COR-L47 (cell line): ENCODE measurements at places on chromosomes 13 and 19.

DNA sequence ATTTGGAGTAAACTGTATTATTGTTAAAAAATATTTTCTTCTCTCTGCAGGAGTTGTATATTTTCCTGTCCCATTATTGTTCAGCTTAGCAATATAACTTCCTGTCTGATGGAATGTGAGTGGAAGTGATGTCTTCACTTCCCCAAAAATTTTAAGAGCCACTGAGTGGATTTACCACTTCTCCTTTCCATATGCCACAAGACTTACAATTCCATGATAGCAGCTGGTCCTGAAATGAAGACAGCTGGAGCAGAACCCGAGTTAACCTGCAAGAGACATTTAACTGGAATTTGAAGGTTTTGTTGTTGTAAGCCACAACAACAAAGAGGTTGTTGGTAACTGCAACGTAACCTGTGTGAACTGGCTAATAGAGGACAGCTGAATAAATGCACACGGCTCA, 23.4 kb upstream of the TBC1D4 start:
- no peak for DNase-seq

DNA sequence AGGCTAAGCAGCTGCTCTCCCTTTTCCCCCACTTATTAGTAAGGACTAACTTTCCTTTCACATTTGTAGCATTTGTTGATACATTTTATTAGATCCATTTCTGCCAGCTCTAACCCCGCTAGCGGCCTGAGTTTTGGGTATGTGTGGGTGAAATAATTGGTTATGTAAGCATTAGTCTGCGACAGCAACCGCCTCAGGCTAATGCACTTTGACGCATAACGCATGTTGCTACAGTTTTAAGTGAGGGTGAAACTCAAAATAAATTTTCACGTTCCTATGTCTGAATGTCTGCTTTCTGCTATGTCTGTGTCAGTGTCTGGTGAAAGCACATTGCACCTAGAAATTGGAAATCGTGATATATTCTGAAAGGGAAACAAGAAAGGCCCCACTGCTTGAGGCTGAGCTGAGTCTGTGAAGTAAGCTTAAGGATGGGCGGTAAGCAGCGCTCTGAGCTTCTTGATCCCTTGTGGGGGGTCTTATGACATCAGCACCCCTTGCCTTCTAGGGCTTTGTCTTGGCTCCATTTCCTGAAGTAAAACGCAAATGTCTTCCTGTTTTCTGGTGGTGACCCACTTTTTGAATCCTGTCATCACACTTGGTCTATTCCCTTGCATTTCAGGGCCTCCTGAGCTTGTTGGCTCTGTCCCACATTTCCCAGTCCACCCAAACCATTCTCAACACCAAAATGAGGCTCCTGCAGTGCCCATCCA, 648.3 kb upstream of the ARGLU1 start:
- no peak for DNase-seq

DNA sequence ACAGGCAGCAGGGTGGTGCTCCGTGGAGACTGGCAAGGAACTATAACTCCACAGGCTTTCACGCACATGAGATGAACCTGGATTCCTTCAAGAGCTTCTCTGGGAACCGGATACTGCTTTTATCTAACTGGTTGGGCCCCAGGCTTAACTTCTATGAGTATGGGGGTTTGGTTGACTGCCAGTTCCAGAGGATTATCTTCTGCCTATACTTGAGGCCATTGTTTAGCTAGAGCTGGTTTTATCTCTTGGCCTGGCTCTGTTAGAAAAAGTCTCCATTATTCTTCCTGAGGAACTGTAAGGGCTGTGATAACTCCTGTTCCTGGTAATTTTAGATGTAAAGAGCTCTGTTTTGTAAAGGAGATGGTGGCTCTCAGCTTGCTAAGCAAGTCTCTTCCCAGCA, 40.9 kb downstream of the ZNF846 start:
- no peak for DNase-seq

GRCh38 chr13:71663431-71663830, 203.6 kb downstream of the DACH1 start:
- DNase-seq, result no peak

DNA sequence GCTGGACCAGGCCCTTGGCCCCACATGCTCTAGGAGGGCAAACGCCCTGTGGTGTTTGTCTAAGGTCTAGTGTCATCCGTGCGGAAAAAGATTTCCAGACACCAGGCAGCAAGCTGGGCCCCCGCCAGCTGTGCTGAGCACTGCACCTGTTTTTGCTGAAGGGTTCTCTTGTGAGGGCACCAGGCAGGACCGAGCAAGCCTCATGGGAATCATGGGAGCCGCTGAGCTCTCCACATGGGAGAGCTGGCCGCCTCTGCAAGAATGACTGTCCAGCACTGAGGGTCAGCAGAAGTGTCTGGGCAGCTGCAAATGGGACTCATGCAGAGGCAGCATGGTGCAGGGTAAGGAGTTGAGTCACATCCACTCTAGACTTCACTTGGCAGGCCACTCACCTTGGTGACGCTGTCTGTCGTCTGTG, 12.0 kb downstream of the B3GNT8 start:
- DNase-seq, result no peak

GRCh38 chr13:112431734-112432133, 55.6 kb downstream of the SPACA7 start:
- no peak for DNase-seq

DNA sequence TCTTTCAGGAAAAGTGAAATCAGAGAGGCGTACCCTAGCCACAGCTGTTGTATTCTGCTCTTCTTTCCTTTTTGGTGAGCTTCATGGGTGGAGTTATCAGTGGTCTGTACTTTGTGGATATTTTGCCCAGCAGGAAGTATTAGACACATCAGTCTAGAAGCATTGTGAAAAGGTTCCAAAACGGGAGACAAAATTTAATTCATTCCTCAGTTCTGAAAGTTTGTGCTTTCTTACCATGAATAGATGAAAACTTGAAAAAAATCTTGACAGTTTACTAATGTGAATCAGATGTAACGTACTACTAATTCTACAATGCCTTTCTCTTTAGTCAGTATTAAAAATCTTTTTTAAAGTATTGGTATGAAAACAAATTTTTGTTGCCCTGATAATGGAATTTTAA, 116.8 kb downstream of the DNAJC3 start:
- no peak for DNase-seq

DNA sequence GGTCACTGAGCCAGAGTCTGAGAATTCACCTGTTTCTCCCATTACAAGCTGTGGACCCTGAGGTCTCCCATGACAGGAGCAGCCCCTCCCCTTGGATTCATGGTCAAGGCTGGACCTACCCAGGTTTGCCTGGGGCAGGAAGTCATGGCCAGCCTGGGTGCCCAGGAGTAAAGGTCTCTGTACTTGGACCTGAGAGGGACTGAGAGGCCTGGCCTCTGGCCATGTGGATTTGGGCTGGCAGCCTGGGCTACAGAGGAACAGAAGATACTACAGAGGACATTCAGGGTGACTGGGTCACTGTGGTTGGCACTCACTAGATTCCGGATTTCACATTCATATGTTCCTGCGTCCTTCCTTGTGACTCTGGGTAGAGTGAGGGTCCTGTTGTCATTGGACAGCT, 31.5 kb upstream of the CEACAM8 start:
- DNase-seq, result no peak

GRCh38 chr19:17183271-17183761, 31.8 kb upstream of the USE1 start:
- no peak for DNase-seq
